NCI-H774 (cell line): ENCODE measurements at places on chromosomes 6 and 20.
A peak's percentile ranks its signal among the peaks of the same experiment; 100 is the strongest.

- DNase-seq, result no peak
Observed at GRCh38 chr6:33863723-33864440, 60.1 kb upstream of the MLN start.

- DNase-seq, result no peak
Observed at GRCh38 chr6:167493976-167494697, 169.3 kb downstream of the TTLL2 start.

DNA sequence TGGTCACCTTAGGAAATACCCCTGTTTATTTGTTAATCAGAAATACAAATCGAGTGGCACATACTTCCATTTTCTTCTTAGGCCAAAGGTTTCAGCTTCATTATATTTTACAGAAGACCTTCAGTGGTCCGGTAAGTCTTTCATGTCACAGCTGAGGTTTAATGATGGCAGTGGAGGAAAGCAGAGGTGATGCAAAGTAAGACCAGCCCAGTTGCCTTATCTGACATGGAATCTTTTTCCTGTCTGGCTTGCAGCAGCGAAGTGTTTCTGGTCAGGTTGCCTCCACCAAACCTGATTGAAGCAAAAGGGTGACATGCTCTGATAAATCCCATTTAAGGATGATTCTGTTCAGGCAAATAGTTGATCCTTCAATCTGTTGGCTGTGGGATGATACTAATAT lies 100.0 kb downstream of the PRDM1 start:
- no peak for DNase-seq

GRCh38 chr6:158057213-158057987 lies 75.7 kb downstream of the SYNJ2 start:
- DNase-seq, result no peak

- no peak for DNase-seq
Observed at GRCh38 chr6:161949531-161949930, 675.7 kb upstream of the AGPAT4 start.

- DNase-seq, result no peak
Observed at GRCh38 chr6:110341663-110342596, 16.2 kb downstream of the METTL24 start.

DNA sequence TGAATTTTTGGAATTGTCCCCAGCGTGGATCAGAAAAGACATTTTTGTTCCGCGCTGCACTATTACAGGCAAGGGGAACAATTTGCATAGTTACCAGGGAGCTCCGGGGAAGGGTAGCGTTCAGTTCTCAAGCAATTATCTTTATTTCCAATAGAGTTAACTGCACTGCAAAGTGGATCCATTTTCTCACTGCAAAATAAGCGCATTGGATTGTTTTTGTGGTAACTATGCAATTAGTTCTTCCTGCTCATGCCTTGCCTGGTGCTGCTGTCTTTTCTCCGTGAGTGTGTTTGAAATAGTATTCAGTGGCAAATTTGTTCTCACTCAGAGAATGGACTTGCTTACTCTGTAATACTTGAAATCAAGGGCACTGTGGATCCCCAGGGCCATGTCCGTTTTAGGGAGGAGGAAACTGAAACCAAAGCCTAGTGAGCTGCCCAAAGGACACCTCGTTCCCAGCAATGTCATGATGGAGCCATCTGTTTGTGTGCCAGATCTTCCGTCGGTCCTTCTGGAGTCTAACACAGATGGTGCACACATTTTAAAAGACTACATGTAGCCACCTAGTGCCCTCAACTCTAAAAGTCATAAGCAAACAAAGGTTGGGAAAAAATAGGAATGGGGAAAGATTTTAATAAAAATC lies 7.4 kb upstream of the PCK1 start:
- no peak for DNase-seq

GRCh38 chr6:138582573-138582972 lies 83.3 kb upstream of the NHSL1 start:
- no peak for DNase-seq

GRCh38 chr20:59400708-59401107 lies 100.3 kb downstream of the EDN3 start:
- DNase-seq, result no peak

DNA sequence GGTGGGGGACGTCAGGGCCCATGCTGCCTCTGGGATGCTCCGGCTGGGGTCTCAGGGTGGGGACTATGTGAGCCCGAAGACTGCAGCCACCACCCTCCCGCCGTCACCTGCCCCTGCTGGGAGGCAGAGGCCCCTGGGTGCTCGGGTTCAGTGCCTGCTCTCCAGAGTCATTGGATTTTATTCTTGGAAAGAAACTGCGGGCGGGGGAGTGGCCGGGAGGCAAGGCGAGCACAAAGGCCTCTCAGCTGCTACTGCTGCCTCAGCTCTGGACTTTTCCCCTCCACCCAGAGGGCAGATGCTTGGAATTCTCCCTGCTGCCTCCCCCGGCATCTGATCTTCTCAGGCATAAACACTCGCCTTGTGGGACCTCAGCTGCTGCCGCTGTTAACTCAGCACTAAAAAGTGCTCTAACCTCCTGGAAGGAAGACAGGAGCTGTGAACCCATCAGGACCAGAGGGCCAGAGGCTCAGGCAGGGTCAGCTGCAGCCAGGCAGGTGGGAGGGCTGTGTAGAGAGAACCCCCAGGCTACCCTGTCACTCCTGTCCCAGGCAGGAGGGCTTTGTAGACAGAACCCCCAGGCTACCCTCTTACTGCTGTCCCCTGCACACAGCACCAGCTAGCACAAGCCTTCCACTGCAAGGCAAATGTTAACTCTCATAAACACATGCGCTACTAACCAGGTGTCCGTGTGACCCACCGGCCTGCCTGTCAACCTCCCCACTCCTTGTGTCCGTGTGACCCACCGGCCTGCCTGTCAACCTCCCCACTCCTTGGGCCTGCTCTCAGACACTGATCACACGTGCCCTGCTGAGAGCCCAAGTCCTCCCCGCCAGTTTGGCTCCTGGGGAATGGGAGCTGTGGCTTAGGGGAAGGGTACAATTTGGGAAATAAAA lies 9.4 kb upstream of the FRMD1 start:
- DNase-seq, result no peak

- DNase-seq, result no peak
Observed at GRCh38 chr6:92521553-92521952, 897.8 kb downstream of the EPHA7 start.

- DNase-seq, result no peak
Observed at GRCh38 chr6:34589691-34590090, 33.6 kb upstream of the SPDEF start.

- peak; percentile 3 for DNase-seq
Observed at GRCh38 chr20:13883425-13883824, 98.6 kb downstream of the NDUFAF5 start.

DNA sequence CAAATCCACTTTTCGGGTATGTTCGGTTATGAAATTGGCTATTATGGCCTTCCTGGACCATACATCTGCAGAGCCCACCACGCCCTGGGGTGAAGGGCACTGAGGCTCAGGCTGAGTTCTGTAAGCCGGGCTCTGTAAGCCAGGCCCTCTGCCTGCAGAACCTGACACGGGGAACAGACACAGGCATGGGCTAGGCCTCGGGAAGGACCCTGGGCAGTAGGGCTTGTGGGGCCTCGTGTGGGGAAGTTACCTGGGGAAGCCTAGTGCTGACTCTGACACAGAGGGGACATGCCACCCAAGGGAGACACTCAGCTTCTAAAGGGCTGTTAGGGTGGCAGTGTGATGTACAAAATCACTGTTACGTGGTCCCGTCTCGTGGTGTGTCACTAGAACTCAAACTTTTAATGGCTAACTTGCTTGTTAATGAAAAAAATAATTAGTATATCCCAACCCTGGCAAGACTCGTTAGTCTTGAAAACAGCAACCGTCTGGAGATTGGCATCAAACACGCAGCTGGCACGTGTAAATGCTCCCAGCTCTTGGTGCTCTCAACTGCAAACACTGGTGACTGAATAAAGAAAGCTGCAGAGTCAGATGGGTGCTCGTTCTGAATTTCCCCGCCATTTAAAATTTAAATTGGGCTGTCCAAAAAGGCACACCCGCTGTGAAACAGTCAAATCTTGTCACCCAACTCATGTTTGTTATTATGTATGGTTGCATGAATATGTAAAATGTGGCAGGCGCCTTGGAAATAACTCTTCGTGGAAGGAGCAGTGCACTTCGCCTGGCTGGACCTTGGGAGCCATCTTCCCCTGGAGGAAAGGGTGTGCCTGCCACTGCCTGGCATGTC lies 23.6 kb upstream of the TCFL5 start:
- DNase-seq, result no peak

- DNase-seq, result no peak
Observed at GRCh38 chr6:75611702-75612375, 10.2 kb downstream of the SENP6 start.

DNA sequence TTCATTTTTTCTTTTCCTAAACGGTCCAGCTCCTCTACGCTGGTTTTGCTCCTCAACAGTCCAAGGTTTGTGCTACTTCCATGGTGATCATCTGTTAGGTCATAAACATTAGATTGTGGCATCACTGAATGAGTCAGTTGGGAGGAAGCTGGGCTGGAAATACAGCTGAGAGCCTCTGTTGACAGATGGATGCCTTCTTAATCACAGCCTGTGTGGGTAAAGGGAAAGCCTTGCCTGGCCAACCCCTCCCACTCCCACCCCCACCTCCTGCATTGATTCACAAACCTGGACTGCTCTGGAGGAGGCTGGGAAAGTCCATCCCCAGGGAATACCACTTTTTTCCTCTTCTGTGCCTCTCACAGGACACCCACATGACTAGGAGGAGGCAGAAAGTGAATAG lies 180.6 kb upstream of the CCN2 start:
- DNase-seq, result peak; percentile 47

DNA sequence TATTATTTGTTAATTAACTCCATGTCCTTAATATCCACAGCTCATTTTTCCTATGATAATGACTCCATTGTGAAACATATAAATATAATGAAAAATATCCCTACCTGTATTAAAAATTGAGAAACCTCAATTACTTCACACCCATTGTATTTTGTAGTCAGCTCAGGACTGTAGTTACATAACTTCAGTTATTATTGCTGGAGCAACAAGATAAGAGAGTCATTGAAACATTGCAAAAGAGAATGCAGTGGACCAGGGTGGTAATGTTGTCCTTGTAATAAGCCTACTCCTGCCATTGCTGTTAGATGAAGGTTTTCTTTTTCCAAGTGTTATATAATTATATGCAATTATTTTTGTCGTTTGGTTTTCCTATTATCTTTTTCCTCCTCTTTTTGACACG lies 184.4 kb downstream of the PRL start:
- no peak for DNase-seq

- DNase-seq, result no peak
Observed at GRCh38 chr6:67068781-67069180, 1361.8 kb upstream of the EYS start.

DNA sequence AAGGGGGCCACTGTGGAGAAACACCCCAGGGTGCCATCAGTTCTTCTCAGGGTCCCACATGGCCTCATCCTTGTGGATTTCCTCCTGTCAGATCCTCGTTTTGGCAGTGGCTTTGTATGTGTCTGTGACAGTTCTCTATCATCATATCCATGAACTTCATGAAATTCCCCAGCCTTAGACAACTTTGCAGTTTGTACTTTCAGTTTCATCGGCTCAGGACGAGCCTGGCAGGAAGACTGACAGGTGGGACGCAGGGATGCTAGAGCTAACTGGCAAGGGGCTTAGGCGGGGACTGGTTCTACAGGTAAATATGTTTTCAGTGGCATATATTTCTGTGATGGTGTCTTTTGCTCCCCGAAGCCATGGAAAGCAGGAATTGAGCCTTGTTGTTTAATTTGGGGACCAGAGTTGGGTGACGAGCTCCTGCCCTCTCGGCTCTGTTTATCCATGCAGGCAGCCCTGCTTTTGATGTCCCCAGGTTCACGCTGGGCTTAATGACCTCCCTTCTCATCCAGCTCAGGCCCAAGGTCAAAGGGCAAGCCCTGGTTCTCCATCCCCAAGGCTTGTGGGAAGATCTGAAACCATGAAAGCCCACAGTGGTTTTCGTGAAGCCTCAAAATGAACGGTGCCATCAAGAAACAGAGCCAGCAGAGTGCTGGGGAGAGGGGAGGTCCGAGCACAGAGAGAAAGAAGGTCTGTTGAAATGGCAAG lies 11.2 kb downstream of the SDCBP2 start:
- no peak for DNase-seq

DNA sequence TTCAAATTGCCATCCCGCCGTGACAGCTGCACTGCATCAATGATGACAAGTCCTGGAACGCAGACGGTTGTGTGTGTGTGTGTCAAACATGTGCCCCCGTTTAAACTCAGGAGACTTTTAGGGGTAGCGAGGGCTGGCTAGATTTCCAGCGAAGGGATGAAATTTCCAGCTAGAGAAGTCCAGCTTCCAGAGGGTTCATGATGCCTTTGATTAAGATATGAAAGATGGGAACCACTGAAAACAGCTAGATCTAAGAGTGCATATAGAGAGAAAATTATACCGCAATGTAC lies 644 bp downstream of the KIZ start:
- no peak for DNase-seq

DNA sequence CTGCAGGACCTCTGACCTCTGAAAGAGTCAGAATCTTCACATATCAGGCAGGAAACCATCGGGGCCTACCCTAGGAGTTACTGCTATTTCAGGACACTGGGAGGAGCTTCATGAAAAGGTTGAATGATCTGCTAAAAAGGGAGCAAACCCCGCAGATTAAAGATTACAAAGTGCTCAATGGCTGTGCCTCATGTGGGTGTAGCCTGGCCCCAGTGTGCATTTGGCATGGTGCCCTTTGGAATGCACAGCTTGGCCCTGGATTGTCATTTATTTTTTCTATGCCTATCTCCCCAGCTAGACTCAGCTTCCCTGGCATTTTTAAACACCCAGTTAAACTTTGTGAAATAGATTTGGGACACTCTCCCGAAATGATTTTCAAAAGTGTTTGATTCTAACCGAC lies 368.5 kb upstream of the SPTLC3 start:
- DNase-seq, result no peak

DNA sequence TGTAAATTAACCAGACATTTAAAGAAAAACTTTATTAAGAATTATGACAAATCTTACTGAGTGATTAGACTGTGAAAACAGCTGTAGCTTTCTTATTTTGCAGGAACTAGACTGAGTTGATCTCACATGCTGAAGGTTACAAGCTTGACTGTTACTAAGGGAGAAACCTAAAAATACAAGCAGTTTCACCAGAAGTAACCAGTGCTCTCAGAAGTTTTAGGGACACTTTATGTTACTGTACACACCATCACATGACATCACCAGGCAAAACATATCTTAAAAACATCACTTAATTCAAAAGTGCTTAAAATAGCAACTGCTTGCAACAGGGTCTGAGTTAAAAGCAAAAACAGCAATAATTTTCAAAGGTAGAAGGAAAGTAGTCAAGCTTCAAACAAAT lies 5.4 kb downstream of the FBXO30 start:
- no peak for DNase-seq
